ENCODE measurements at places on chromosomes 5 and 9.

GRCh38 chr9:89204801-89205200 is 26.2 kb upstream of the SHC3 start:
- DNase-seq, result no peak

DNA sequence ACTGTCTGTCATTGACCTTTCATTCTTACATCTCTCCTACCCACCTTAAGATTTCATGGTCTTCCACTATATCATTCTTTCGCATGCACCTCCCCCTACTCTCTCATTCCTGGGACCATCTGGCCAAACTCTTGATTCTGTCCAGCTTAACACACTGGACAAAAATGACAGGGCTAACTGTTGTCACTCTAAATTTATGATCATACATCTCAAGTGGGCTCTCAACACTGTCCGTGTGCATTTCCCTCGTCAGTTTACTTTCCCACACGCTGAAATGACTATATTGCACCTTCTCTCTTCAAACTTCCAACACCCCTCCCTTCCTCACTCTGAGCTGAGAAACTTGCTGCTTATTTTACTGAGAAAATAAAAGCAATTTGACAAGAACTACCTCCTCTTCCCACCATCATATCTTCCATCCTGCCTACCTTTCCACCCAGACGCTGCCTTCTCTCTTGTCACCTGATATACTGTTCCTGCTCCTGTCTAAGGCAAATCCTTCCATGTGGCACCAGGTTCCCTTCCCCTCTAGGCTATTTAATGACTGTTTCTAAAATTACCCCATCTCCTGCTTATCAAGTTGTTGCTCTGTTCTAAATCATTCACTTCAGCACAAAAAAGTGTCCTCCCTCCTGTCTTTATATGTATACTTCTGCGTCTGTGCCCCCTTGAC is 8.1 kb upstream of the KLF9 start:
- DNase-seq, result no peak

GRCh38 chr9:83056174-83056573 is 6.8 kb downstream of the RASEF start:
- no peak for DNase-seq

- DNase-seq, result no peak
Observed at GRCh38 chr9:87115785-87116184, 168.5 kb upstream of the GAS1 start.

- no peak for DNase-seq
Observed at GRCh38 chr9:27785714-27786100, 212.4 kb upstream of the C9orf72 start.

DNA sequence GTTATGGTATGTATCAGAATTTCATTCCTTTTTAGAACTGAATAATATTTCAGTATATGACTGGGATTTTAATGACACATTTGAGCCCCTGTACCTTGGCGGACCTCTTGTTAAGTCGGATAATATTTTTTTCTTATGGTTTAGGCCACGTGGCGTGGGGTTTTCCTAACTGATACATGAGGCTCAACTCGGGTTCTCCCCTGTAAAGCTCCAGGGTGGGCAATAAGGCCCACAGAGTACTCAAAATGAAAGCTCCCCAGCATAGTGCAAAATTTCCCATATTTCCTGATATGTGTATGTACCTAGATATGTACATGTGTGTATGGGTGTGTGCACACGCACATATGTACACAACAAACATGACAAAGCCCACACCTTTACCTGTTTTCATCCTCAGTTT is 24.5 kb downstream of the TICAM2 start:
- DNase-seq, result no peak

DNA sequence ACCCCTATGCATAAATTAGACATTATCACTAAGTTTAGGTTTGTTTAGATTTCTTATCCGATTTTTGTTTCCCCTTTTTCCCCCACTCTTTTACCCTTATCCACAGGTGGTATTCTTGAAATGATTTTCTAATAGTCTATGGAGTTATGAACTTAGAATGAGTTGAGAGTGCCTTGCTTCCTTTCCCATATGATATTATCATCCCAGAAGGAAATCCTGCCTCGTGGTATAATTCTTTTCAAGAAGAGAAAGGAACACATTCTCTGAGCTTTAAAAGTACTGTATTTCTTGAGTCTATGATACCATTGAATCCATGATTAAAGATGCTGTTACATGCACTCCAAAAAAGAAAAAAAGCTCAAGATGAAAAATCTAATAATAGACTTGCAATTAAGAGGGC is 76.9 kb upstream of the ADAMTSL1 start:
- no peak for DNase-seq
